ENCODE measurements at places on chromosomes 4 and X.
A peak's percentile ranks its signal among the peaks of the same experiment; 100 is the strongest.

DNA sequence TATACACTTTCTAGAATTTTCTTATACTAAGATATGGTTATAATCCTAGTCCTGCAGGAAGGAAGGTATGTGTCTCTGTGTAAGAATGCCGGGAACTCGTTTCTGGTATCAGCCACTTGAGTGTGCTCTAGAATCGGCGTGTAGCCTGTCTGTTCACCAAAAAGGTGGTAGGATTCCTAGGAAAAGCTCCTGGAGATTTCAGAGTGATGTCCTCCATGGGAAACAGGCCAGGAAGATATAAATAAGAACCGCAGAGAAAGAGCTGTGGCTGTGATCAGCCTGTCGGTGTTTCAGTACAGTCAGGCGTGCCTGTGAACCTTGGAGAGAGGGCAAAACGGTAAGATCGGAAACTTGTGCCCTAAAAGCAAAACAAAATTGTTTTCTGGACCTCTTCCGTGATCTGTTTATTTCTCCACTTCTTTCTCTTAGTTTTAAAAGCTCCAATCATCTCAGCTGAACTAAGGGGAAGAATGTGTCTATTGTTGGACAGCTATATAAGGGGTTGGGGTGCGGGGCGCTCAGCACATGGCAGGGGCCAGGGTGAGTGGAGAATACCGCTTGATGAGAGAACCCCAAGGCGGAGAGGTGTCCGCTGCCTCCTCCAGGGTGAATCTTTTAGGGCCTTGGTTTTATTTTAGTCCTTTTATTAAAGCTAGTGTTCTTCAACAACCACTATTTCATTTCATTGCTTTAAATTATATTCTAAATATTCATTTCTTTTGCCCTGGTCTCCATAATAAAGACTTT is 303.8 kb upstream of the TENM3 start:
- peak; percentile 38 for DNase-seq

- DNase-seq: no peak
Observed at GRCh38 chr4:139921429-139922184, 232.4 kb downstream of the MAML3 start.

- DNase-seq: no peak
Observed at GRCh38 chrX:151570561-151570960, 7.1 kb downstream of the PASD1 start.

GRCh38 chr4:146063143-146063542 is 112.4 kb upstream of the LSM6 start:
- DNase-seq: no peak

- no peak for DNase-seq
Observed at GRCh38 chr4:26912069-26912468, 51.4 kb downstream of the STIM2 start.

DNA sequence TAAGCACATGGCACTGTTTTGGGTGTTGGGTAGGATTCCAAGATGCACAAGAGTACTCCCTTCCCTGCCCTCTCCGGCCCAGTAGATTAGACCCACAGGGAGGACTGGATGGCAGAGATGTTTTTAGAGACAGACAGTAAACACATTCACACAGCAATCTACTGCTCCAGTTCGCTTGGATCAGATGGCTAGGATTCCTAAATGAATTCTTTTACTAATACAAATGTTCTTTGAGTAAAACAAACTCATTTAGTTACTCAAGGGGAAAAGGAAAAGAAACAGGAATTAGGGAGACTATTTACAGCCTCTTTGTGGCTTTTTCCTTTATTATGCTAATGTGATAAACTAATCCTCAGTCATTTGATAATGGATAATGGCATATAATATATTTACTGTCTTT is 5.9 kb downstream of the SNX25 start:
- DNase-seq: no peak

DNA sequence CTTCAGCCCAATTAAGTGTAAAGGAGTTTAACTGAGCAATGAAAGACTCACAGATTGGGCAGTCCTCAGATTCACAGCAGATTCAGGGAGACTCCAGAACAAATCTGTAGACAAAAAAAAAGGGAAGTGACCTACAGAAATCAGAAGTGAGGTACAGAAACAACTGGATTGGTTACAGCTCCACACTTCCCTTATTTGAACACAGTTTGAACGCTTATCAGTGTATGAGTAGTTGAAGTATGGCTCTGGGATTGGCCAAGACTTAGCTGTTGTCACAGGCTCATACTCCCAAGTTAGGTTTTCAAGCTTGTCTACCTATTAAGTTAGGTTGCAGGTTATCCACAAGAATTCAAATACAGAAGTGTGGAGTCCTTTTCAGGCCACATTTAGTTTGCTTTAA is 112.4 kb upstream of the ELOVL6 start:
- no peak for DNase-seq

DNA sequence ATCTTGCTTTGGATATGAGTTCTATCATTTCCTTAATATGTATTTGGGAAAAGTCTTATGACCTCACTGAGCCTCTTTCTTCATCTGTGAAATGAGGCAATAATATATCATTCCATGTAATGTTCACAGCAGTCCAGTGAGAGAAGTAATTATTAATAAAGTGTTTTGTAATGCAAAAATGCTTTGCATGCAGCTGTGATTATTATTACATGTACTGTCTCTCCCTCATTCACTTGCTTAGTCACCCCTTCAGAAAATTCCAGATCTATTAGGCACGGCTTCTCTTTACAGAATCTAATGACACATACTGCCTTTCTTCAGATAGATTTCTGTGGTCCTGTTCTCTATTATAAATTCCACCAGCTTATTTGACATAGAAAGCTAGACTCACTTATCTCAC is 53.5 kb upstream of the FGF13 start:
- no peak for DNase-seq

- no peak for DNase-seq
Observed at GRCh38 chr4:94722270-94722669, 35.5 kb upstream of the BMPR1B start.

- DNase-seq: no peak
Observed at GRCh38 chr4:110611968-110612447, 10.9 kb downstream of the PITX2 start.

All from iPS DF 19.7 (cell line).